GM23338 (cell line): ENCODE measurements at places on chromosomes 6 and 20. TPM values are rescaled to one million over a fixed set of nuclear protein-coding genes. Genes with fewer than 3 reads are reported as not detected.

DNA sequence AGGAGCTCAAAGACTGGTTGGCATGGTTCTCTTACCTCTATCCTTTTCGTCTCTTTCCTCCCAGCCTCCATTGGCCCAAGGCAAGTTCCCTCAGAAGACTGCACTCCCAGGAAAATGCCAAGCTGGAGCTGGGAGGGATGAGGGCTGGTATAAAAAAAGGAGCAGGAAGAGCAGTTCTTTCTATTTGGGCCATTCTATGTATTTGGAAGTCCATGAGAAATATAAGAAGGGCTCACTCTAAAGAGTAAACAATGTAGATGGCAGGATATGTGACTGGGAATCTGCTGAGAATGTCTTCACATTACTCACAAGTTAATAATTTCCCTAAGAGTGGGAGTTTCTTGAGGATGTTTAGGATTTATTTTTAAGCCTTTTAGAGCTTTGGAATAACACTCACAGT is 36.6 kb upstream of the ADTRP start:
- H3K4me1 ChIP-seq, result no peaks in the 10 kb centered on the region
- no peak overlapping the region for H3K27ac ChIP-seq
- H3K27me3 ChIP-seq, result no peaks in the 10 kb centered on the region
- H3K36me3 ChIP-seq, result no peaks in the 10 kb centered on the region
- H3K4me3 ChIP-seq, result no peak overlapping the region
- no peak for DNase-seq

- H3K4me1 ChIP-seq, result no peaks in the 10 kb centered on the region
- H3K4me3 ChIP-seq, result no peak overlapping the region
- H3K27ac ChIP-seq, result no peak overlapping the region
- no peaks in the 10 kb centered on the region for H3K27me3 ChIP-seq
These were observed 22.1 kb downstream of the BMP5 start for GRCh38 chr6:55853008-55854001.

GRCh38 chr6:2820415-2820814 is 21.2 kb downstream of the SERPINB1 start:
- H3K27ac ChIP-seq, result no peak overlapping the region
- no peak for DNase-seq
- H3K4me1 ChIP-seq, result no peaks in the 10 kb centered on the region
- H3K36me3 ChIP-seq, result no peaks in the 10 kb centered on the region

DNA sequence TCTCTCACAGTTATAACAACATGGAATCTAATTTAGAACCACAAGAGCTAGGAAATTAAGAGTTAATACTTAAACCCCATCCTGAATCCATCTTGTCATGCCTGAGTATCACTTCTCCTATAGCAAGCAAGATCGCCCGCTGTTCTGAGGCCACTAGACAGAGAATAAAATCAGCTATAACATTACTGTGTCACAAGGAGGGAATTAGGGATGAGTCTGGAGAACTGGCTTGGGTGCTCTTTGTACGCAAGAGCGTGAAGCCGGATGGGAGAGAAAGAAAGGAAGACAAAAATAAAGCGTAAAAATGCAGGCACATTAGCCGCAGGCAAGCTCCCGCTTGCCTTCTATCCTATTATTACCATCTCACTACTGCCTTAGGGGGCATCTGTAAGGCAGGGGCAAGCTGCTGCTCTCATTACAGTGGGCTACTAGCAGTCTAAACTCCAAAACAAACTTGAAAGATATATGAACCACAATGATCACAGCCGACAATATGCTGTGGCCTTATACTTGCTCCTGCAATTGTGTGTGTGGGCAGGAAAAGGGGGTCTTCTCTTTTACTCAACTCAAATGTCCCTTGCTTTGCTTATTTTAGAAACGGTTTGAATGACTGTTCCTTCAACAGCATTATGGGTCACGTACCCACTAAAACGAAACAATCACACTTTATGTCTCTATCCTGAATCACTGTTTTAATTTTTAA is 81.9 kb downstream of the GJA10 start:
- no peak overlapping the region for H3K4me3 ChIP-seq
- H3K27ac ChIP-seq, result no peak overlapping the region
- no peak for DNase-seq
- peaks cover 12% of the 10 kb centered on the region; the same call in 1 of the 2 replicates for H3K4me1 ChIP-seq

Gene CTSA
- 31.4 and 39.9 TPM in 2 replicates for total RNA-seq

Gene HSPA1L
- 0.50 and 0.83 TPM in 2 replicates for total RNA-seq

Gene DNPH1
- 18.0 and 29.2 TPM in 2 replicates for total RNA-seq

Gene LGSN
- total RNA-seq, result 0.45 TPM in 1 of 2 replicates, not detected in the other

- no peaks in the 10 kb centered on the region for H3K27me3 ChIP-seq
- DNase-seq, result no peak
- H3K36me3 ChIP-seq, result no peaks in the 10 kb centered on the region
- no peak overlapping the region for H3K4me3 ChIP-seq
- H3K4me1 ChIP-seq, result no peaks in the 10 kb centered on the region
These were observed 16.5 kb upstream of the SH3BGRL2 start for GRCh38 chr6:79614326-79615305.

DNA sequence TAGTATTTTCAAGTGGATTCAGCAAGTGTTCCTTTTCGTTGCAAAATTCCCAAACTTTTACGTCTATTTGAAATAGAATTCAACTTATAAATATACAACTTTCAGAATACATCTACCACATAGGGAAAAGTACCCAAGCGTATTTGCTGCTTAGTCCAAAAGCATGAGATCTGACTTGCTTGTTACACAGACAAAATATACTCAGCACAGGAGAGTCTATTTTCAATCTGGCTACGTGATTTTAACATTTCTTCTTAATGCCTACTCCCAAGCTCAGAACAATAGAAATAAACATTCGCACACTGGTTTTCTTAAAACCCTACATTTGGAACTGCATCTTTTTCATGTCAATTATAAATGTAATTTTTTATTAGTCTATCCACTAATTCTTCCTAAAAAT is 672 bp downstream of the PKHD1 start:
- H3K27me3 ChIP-seq, result no peaks in the 10 kb centered on the region
- DNase-seq, result no peak
- H3K36me3 ChIP-seq, result no peaks in the 10 kb centered on the region
- H3K4me3 ChIP-seq, result no peak overlapping the region
- H3K27ac ChIP-seq, result no peak overlapping the region
